ENCODE measurements at places on chromosomes 4 and X. TPM values are rescaled to one million over a fixed set of nuclear protein-coding genes. Genes with fewer than 3 reads are reported as not detected.

Gene SYP
- total RNA-seq = 15.9 TPM

Gene SHROOM3
- total RNA-seq = 0.10 TPM

Gene FSTL5
- total RNA-seq = not detected

Gene SLC9B2
- 22.5 TPM for total RNA-seq

Gene SH2D1A
- 47.1 TPM for total RNA-seq

Gene NLGN4X
- total RNA-seq = not detected

DNA sequence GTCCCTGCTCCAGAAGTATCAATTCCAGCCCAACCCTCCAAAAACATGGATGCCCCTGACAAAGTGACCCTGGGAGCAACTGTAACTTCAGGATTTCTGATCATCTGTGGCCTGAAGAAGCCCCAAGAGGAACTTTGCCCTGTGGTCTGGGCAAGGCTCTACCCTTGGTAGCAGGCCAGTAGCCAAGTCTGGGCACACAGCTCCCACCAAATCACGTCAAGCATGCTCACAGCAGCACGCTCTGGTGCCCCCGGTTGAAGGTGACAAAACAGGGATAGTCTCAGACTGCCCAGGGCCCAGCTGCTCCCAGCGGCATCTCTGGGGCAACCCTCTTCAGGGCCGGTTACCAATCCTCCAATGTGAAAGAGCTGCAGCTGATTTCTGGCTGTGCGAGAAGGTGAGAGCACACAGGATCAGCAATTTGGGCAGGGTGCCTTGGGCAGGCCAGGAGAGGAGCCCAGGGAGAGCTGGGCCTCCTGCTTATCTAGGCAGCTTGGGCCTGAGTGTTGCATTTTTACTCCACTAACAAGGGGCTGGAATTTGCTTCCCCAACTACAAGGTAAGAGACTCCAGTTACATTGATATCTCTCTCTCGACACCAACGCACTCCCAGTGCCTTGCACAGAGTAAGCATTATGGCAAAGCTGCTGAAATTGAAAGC lies 418.1 kb downstream of the BCOR start:
- no peak for DNase-seq

DNA sequence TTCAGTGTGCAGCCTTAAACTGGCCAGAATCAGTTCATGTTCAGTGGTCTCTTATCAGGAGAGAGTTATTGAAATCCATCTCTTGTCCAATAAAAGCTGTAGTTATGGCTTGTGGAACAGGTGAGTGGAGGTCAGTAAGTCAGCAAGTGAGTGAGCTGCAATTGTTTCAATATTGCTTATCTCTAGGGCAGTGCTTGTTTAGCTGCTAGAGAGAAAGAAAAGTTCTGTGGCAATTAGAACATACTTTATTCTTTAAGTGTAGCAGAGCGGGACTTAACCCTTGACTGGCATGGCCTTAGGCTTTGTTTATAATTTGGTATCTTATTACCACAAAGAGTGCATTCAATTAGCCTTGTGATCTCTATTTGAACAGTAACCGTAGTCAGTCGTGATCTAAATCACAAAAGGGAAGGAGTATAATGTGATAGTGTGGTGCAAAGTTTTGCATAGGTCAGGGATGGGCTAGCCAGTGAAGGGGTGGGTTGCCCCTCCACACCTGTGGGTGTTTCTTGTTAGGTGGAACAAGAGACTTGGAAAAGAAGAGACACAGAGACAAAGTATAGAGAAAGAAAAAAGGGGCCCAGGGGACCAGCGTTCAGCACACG lies 6.9 kb upstream of the ETDC start:
- no peak for DNase-seq

DNA sequence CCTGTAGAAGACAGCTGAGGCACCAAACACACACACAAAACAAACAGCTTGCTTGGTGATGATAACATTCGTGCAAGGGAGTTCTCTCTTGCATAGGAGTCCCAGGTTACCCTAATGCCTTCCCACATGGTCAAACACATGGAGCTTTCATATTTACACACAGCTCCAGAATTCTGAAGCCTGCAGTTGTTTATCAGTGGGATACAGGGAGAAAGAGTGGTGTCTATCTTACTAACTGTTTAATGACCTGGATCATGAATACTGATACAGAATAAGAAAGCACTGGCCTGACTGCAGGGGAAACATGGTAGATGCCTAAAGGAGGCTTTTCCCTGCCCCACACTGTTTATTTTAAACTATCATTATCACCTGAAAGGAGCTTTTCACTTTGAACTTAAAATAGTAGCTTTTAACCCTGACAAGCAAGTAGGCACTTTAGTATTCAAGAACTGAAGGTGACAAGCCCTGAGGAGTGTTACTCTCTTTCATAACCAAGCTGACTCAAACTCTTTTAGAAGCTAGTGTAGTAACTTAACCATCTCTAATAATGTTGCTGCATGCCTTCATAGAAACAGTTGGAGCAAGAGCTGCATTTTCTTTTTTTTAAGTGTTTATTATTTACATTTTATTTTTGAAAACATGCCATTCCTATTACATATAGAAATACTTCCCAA lies 15.6 kb downstream of the TET2 start:
- no peak for DNase-seq

- DNase-seq = no peak
Measured at GRCh38 chr4:139282065-139282720, 2.2 kb upstream of the MGARP start.

- DNase-seq = no peak
Measured at GRCh38 chr4:75056277-75056676, 123.4 kb downstream of the PARM1 start.

GRCh38 chr4:184406958-184407391 lies 67.4 kb downstream of the IRF2 start:
- no peak for DNase-seq

GRCh38 chrX:74422576-74423288 lies 1.4 kb downstream of the SLC16A2 start:
- DNase-seq = peak; percentile 15
